SHP77 (cell line): ENCODE measurements at places on chromosomes 7 and 10.

GRCh38 chr10:117266812-117267211 is 25.9 kb downstream of the SLC18A2 start:
- no peak for DNase-seq

DNA sequence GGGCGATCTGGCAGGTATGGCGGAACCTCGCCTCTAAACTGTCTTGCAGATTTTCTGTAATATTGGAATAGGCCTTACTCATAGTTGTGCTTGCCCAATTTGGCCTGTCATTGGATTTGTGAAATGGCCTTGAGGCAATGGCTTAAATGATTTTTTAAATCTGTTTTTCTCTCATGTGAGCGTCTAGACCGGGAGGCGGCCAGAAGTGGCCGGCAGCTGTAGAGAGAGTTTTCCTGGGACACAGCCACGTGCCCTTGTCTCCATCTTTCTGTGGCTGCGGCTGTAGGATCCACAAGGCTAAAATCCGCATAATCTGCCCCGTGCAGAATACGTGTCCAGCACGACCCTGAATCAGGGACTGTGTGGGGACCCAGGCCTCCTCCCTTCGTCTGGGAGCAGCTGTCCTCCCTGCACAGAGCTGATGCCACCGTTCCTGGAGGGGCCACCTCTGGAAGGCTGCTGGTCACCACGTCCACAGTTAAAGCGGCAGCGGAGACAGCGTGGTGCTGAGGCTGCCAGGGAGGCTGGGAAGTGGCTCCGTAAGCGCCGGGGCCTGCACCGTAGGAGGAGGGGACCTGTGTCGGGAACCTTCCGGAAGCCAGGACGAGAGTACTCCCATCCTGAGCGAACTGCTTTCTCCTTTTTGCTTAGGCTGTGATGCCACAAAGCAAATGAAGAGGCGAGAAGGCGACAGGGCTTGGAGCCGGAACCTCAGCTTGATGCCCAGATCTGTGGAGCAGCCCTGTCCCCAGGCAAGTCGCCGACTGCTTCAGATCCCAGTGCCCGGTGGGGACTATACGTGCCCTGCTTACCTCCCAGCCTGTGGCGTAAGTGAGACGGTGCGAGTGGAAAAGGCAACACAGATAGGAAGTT is 99.8 kb downstream of the DYNC2I1 start:
- no peak for DNase-seq

GRCh38 chr7:27419581-27420177 is 177.1 kb downstream of the EVX1 start:
- no peak for DNase-seq

GRCh38 chr10:99938563-99938962 is 71.2 kb downstream of the DNMBP start:
- no peak for DNase-seq

DNA sequence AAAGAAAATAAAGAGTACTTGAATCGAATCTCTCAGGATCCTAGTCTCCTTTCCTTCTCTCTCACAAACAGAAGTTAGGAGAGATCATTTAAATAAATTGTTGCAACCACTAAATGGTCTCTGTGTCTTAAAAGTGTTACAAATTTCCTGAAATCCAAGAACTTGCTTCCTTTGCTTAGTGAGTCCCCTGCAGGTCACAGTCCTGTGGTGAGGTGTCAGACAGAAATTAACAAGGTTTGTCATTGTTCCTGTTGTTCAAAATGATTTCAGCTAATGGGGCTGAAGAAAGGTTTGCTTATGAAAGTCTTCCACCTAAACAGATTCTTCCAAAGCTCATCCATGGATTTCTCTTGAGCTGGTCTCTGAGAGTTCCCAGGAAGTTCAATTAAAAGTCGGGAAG is 151.6 kb upstream of the SLC26A5 start:
- DNase-seq, result no peak

GRCh38 chr7:70573696-70574095 is 558.2 kb upstream of the GALNT17 start:
- no peak for DNase-seq

DNA sequence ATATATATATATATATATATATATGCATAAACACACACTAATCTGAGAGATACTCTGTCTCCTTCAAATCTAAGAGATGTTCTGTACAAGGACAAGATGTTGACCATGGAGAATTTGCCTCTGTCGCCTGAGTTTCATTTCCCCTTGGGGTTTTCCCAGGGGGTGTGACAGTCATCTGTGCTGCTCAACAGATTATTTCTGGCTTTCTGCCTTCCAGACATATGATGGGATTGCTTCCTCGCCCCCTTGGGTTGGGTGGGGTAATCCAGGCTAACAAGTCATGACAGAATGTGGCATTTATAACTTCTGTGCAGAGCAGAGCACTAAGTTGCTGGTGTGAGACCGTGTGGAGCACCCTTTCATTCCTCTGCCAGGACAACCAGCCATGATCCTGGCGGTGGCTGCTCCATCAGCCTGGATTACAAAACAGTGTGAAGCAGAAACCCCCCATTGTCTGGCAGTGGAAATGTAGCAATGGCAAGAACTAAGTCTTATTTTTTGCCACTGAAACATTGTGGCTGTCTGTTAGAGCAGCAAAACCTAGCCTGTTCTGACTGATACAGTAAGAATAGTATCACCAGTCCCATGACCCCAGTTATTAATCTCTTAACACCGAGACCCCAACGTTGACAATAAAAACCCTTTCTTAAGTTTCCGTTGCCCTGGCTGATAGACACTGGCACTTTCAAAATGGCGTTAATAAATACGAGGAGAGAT is 13.7 kb upstream of the USP6NL start:
- no peak for DNase-seq

DNA sequence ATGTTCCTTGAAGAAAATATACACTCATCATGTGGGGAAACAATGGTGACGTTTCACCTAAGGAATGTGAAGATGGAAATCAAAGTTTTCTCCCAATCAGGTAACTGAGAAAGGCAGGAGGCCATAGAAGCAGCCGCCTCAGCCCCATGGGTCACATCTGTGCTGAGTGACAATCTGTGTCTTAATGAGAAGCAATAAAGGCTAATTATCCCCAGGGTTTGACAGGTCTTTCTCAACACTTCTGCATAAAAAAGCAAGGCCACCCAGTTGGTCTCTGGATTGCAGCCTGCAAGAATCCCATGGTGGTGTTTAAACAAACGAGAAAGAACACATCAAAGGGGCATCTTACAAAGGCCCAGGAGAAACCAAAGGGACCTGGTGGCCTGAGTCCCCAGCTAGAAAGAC is 91.1 kb upstream of the TNS3 start:
- DNase-seq, result no peak

GRCh38 chr10:11557513-11557912 is 53.9 kb downstream of the USP6NL start:
- no peak for DNase-seq

GRCh38 chr10:124747745-124748144 is 3.6 kb upstream of the FAM53B start:
- no peak for DNase-seq

DNA sequence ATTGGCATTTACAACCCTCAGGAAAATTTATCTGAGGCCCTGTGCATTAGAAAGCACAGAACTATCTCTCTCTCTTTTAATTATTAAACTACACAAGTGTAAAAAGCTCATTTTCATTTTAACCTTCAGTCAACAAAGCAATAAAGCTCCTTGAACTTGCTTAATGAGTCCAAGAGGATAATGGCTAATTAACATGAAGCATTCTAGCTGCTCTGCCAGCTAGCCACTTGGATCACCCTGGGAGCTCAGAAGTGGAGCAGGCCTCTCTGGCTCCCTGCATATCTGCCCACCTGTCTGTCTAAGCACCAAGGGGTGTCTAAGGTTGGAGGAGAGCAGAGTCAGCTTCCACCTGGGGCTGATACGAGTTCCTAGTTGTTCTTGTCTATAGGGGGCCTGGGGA is 56.0 kb upstream of the SLC35G1 start:
- no peak for DNase-seq

- DNase-seq, result no peak
These were observed 289.0 kb downstream of the TWIST1 start for GRCh38 chr7:18828260-18828993.

- DNase-seq, result no peak
These were observed 16.4 kb upstream of the FOXK1 start for GRCh38 chr7:4665661-4666060.
